ENCODE measurements at places on chromosomes 1 and 21. TPM values are rescaled to one million over a fixed set of nuclear protein-coding genes. Genes with fewer than 3 reads are reported as not detected.

Gene MMP23B
- 4.4 TPM for total RNA-seq

Gene NVL
- total RNA-seq, result 29.7 TPM

Gene GPR61
- total RNA-seq, result 1.2 TPM

Gene WNT3A
- 4.8 TPM for total RNA-seq

Measured in prostate gland (tissue), 2 donors.